ENCODE measurements at places on chromosomes 6 and 20.

GRCh38 chr6:5343998-5344397, 82.7 kb downstream of the FARS2 start:
- DNase-seq, result no peak

- DNase-seq, result no peak
These were observed 17.2 kb upstream of the LRRN4 start for GRCh38 chr20:6070829-6071695.

- DNase-seq, result no peak
These were observed 108.8 kb upstream of the PREP start for GRCh38 chr6:105511639-105512038.

DNA sequence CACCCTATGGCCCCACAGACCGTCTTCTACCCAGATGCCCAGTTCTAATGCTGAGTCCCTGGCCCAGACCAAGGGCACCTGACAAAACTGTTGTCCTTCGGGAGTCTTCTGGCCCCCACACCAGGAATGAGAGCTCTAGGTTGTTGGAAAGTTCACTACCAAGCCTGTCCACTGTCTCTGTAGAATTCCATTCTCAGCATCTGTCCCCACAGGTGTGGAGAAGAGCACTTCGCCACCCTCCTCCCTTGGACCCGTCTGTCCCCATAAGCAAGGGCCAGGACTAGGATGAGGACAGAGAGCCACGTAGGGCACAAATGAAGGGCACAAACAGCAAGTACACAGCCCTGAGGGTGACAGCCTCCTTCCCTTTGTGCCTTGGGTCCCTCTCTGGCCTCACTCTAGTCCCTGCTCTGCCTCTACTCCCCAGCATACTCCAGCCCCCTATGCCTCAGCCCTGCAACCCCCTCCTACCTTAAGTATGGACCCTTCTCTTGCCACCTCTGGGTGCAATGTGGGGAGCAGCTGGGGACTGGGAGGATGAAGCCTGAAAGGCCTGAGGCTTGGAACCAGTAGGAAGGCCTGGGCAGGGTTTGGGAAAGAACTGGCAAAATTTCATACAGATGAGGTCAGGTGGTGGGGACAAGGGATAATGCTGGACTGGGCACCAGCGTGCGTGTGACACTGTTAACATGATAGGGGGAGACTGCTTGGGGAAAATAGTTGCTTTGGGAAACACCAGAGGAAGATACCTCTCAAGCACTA, 4.3 kb downstream of the LZTS3 start:
- DNase-seq, result no peak

GRCh38 chr6:131038597-131039344, 24.3 kb downstream of the EPB41L2 start:
- no peak for DNase-seq

- no peak for DNase-seq
These were observed 74.5 kb upstream of the SRSF6 start for GRCh38 chr20:43383026-43383795.

DNA sequence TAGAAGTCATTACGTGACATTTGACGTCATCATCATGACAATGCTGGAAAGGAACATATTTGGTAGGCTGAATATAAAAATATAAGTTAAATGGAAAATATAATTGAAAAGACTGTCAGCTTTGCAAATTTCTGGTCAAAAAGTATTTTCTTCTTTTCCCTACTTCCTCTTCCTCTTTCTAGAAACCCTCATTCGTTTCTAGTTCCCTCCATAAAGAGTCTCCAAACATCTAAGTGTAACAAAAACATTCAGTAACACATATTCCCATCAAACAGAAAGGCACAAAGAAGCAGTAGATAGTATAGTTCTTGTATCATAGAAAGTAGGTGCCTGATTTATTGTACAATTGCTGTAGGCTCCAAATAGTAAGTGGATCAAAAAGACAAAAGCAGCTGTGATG, 150.8 kb upstream of the FAM83B start:
- no peak for DNase-seq

DNA sequence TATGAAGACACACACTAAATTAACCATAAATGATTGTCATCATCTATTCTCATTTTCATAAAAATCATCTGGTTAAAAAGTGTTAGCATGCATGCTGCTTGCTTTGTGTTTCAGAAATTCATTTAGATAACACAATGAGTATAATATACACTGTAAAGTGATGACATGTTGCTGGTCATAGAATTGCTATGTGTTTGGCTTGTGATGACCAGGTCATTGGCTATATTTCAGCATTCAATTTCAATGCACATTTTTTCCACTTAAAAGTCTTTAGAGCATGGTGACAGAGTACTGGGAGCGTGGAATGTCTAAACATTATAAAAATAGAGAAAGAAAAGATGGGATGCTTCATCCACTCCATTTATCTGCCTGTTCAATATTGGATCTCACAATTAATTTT, 1291.1 kb upstream of the MAP3K7 start:
- no peak for DNase-seq

- DNase-seq, result no peak
These were observed 93.7 kb downstream of the TULP4 start for GRCh38 chr6:158405933-158406332.

DNA sequence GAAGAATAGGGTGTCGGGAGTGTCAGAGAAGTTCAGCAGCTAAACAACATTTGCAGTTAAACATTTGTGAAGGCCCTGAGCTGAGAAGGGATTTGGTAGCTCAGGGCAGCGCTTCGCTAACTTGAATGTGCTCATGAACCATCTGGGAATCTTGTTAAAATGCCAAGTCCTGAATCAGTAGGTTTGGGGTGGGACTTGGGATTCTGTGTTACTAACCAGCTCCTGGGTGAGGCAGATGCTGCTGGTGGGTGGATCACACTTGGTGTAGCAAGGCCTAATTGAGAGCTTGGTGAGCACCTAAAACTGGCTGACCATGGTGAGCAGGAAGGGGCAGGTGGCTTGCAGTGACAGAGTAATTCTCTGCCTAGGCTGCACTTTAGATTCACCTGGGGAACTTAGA, 5.9 kb downstream of the PTPRA start:
- DNase-seq, result peak; percentile 76

DNA sequence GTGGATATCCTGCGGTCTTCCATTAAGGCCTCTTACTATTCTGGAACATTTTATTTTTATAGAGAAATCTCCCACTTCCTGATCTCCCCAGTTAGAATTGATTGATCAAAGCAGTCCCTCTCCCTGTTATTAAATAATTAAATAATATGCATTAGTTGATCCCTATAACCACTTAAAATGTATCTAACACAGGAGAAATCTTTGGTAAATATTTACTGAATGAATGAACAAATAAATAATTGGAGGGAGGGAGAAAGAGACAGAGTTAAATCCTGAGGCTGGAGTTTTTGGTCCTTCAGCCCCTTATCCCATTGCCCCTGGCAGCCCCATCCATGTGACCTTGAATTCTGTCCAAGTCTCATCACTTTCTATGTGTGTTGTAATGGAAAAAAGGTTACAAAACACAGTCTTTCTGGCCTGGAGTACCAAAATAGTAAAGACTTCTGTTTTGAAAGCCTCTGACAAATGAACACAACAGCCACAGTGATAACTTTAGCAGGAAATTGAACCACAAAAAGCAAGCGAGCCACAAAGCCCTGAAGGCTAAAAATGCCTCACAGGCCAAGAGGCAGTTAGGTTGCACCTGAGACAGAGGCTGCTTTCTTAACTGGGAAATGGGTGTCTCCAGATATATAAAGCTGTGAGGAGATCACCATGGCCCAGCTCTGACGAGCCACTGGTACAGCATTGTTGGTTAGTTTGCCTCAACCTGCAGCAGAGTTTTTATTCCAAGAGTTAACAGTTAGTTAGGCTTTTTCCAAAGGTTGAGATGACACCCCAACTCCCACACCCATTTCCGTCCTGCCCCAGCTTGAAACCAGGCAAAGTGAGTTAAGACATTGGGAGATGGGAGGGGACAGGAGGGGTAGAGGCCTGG, 11.3 kb downstream of the NT5E start:
- DNase-seq, result no peak

GRCh38 chr20:20188647-20189046, 136.3 kb downstream of the CFAP61 start:
- DNase-seq, result no peak

- DNase-seq, result no peak
These were observed 24.1 kb downstream of the TREM1 start for GRCh38 chr6:41262401-41262800.

DNA sequence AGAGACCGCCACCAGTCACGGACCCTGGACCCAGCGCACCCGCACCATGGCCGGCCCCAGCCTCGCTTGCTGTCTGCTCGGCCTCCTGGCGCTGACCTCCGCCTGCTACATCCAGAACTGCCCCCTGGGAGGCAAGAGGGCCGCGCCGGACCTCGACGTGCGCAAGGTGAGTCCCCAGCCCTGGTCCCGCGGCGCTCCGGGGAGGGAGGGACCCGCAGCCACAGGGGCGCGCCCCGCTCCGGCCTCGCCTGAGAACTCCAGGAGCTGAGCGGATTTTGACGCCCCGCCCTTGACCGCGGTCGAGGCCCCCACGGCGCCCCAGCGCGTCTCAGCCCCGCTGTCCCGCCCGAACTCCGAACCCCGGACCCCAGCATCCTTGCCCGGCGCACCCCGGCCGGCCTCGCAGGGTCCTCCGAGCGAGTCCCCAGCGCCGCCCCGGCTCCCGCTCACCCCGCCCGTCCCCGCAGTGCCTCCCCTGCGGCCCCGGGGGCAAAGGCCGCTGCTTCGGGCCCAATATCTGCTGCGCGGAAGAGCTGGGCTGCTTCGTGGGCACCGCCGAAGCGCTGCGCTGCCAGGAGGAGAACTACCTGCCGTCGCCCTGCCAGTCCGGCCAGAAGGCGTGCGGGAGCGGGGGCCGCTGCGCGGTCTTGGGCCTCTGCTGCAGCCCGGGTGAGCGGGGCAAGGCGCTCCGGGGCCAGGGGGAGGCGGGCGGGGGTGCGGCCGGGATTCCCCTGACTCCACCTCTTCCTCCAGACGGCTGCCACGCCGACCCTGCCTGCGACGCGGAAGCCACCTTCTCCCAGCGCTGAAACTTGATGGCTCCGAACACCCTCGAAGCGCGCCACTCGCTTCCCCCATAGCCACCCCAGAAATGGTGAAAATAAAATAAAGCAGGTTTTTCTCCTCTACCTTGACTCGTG, at the start of gene OXT:
Gene OXT, plus strand, starts transcription at position 11 of the 920 bp plus-strand sequence. Its CDS starts 36 bp downstream, at position 47.
- DNase-seq, result no peak

- no peak for DNase-seq
These were observed 275.4 kb downstream of the PHF3 start for GRCh38 chr6:63910863-63911551.

DNA sequence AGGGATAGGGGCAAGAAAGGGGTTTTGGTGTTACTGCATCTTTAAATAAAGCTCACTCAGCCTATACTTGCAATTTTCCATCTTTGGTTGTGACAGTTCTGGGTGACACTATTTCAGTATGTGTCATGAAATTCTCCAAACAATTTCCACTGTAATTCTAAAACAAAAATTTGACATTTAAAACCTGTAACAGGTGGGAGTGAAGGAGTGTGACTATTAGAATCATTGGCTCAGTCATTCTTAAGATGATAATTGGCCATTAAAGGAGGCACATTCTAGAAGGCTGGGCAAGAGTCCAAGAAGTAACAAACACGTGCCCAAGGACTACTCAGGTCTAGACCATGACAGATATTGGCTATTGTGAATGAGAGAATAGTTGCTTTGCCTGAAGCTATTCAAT, 153.3 kb upstream of the ARG1 start:
- peak; percentile 84 for DNase-seq

- no peak for DNase-seq
These were observed 30.7 kb downstream of the CDK19 start for GRCh38 chr6:110784610-110784979.

- DNase-seq, result no peak
These were observed 1.8 kb downstream of the ECHDC1 start for GRCh38 chr6:127341471-127342202.

- DNase-seq, result no peak
These were observed 58.6 kb downstream of the TOX2 start for GRCh38 chr20:43973231-43973630.

DNA sequence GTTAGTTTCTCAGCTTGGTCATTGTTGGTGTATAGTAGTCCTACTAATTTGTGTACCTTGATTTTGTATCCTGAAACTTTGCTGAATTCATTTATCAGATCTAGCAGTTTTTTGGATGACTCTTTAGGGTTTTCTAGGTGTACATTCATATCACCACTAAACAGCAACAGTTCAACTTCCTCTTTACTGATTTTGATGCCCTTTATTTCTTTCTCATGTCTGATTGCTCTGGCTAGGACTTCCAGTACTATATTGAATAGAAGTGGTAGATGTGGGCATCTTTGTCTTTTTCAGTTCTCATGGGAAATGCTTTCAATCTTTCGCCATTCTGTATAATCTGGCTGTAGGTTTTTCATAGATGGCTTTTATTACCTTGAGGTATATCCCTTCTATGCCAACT, 61.3 kb upstream of the HEY2 start:
- DNase-seq, result no peak

DNA sequence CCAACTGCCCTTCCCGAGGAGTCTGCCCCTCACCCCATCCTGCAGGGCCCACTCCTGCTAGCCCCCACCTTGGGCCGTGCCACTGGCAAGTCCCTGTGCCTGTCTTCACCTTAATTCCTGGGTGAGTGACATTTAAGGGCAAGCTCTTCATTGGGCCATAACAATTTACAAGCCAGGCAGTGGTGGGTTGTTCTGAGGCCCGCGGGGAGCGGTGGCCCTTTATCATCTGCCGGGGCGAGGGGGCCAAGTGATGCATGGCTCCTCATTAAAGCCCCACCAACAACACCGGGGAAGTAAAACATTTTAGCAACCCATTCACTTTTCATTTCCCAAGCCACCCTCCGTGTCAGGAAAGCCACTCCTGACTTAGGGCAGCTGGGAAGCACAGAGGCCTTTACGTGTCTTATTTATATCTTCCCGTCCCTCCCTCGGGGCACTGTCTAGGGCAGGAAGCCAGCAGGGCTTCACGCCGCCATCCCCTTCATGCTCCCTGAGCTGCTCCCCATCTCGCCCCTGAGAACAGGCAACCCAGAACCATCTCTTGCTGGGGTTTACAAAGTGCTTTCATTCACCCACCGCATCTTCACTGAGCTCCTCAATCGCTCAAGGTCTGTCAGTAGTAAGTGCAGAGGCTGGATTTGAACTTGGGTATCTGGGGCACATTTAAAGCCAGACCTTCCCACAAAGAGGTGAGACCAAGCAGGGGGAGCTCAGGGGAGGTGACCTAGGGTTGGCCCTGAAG, 55.5 kb upstream of the CCDC167 start:
- DNase-seq, result no peak

DNA sequence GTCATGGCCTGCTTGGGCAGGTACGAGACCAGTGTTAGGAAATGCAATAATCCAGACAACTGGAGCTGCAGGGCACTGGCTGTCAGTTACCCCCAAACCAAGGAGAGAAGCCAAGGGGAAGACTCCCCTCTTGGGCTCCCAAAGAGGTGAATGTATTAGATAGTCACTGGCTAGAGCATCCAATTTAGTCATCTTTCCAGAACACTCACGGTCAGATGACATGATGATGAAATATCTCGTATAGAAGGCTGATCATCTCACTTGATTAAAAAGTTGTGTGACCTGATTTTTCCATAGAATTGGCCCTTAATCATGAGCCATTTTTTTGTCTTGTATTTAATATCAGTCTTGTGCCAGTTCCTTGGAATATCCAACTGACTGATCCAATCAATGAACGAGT, 40.7 kb downstream of the SLC22A3 start:
- no peak for DNase-seq

DNA sequence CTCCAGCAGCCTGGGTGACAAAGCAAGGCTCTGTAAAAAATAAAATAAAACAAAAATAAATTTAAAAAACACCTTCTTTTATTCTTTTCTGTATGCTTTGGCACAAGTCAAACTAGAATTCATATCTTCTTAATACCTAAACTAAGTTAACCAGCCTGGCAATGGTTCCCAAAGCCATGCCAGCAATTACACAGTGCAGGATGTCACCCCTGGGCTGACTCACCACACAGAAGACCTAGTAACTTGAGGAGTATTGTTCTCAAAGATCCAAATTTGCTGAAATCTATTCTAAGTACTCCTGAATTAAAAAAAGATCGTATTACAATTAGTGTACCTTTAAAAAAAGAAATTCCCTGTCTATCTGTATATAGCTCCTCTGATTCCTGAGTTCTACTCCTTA, 162.7 kb upstream of the SGK1 start:
- DNase-seq, result no peak
